ENCODE measurements at places on chromosomes 6 and 20.

DNA sequence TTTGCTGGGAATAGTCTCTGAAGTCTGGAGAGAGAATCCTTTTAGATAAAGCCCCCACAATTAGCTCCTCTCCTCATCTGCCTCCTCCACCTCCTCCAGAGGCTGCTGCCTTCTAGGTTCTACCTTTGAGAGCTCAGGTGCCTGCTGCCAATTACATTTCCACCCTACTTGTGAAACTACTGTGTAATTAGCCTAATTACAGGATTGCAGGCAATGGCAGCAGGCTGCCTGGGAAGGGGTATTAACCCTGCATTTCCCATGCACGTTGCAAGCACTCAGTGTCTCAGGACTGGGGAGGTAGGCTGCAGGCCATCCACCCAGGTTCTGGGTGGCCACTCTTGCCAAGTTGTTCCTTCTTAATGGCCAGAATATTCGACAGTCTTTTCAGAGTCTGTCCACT is 215.6 kb upstream of the ZNF217 start:
- no peak for DNase-seq

- no peak for DNase-seq
Observed at GRCh38 chr6:30612687-30613248, 4.3 kb downstream of the PPP1R10 start.

GRCh38 chr6:121653624-121654008 is 218.2 kb downstream of the GJA1 start:
- DNase-seq: no peak

DNA sequence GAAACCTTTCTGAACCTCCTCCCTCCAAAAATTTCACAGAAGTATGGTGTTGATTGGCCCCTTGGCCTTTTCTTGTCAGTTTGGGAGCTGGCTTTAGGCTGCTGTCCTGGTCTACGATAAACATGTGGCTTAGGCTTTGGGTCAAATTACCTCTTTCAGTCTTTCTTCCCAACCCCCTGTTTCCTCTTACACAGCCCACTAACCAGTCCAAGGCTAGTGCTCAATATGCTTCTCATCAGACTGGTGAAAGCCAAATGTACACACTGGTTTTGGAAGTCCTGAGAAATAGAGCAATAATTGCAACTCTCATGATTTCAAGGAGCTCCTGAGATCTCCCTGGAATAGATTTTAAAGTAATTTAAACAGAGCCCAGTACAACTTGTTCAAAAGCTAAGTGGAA is 933.7 kb upstream of the GJE1 start:
- DNase-seq: no peak

GRCh38 chr6:17688481-17688880 is 18.2 kb downstream of the NUP153 start:
- DNase-seq: no peak

- DNase-seq: no peak
Observed at GRCh38 chr6:41571021-41571780, 25.0 kb downstream of the FOXP4 start.

GRCh38 chr6:1027795-1028569 is 283.9 kb upstream of the FOXQ1 start:
- no peak for DNase-seq

- no peak for DNase-seq
Observed at GRCh38 chr6:158557927-158558326, 2.0 kb upstream of the TMEM181 start.

- peak; percentile 8 for DNase-seq
Observed at GRCh38 chr6:137094411-137095008, 49.7 kb upstream of the IL20RA start.

DNA sequence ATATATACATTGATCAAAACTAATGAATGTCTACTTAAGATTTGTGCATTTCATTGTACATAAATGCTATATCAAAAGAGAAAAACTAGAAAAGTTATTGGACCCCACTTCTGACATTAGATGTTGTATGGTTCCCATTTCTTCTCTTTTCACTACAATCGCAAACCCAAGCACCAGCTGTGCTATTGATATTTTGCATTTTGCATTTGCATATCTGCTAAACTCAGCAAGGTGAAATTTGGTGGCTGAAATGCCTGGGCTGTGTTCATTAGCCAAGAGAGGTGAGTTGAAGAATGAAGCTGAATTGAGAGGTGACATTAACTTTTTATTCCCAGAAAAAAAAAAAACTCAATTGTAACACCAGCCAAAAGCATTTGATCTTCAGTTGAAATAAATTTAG is 232.1 kb upstream of the TENT5A start:
- no peak for DNase-seq

- DNase-seq: no peak
Observed at GRCh38 chr6:112150363-112150762, 63.0 kb downstream of the FAM229B start.

- DNase-seq: no peak
Observed at GRCh38 chr20:53201588-53201987, 229.4 kb downstream of the TSHZ2 start.

- DNase-seq: no peak
Observed at GRCh38 chr6:15090745-15091384, 155.0 kb upstream of the JARID2 start.

GRCh38 chr6:4287811-4288244 is 152.5 kb upstream of the ECI2 start:
- DNase-seq: no peak

DNA sequence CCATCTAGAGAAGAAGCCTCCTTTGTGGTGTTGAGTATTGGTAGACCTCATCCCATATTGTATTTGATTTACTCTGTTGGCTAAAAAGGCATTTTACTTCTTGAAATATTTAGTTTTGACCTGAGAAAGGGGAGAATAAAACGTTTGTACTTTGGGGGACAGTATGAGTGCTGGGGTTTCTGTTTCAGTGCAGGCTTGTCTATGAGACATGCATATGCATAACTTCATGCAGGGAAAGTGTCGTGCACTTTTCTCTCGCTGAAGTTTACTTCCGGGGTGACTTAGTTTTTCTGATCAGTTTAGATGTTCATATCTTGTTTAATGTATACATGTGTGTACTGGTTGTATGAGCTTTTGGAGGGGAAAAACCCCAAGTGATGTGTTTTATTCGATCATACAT is 59.5 kb downstream of the UTRN start:
- DNase-seq: no peak

GRCh38 chr20:53755733-53756531 is 162.3 kb upstream of the ZNF217 start:
- DNase-seq: no peak

DNA sequence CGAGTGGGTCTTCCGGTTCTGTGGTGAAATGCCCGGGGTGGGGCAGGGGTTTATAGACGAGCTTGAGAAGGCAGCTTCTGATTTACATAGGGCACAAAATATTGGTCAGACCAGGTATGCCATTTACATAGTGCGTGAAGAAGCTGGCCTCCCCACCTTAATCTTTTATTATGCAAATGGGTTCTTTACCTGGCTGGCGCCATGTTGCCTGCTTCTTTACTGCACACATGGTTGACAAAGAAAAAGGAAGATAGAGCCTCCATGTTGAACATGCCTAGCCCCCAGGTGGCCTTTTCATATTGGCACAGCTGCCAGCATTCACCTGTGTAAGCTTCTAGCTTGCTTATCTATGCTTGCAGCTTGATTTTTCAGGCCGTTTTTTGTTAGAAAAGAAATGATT is 276.2 kb downstream of the PHACTR1 start:
- DNase-seq: no peak

GRCh38 chr20:7883309-7883708 is 56.9 kb downstream of the HAO1 start:
- DNase-seq: no peak

DNA sequence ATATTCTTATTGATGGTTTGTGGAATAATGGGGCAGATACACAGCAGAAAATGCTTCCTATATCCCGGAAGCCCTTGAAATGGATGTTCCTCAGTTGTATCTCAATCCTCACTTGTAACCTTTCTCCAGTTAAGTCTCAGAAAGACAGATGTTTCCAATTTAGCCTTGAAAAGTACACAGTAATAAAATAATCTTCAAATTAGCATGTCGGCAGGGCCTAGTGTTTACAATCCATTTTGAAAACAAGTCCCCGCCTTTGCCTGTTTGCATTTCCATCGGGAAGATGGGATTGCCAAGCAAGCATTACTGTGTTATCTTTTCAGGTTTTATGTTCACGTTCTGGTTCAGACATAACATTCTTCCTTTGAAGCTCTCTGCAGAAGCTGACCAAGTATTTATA is 41.5 kb downstream of the SNRNP48 start:
- no peak for DNase-seq

DNA sequence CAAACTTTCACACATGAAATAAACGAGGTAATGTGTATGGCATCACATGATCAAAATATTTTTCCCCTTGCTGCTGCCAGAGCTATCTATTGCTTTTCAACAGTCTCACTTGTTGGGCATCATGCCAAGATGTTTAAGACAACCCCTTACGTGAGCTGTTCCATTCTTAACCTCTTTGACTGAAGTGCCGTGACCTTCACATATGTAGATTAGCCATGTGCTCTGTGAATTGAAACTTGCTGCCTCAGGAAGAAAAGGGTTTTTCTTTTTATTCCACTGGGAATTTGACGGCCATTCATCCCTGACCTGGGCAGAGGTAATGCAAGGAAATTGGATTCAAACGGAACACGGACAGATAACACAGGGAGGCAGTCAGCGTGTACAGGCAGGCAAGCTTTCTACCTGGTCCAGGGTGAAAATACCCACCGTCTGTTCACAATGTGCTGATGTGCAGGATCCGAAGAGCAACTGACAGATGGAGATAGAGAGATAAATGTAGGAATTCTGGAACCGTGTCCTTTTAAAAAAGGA is 14.2 kb downstream of the ARID1B start:
- peak; percentile 85 for DNase-seq

DNA sequence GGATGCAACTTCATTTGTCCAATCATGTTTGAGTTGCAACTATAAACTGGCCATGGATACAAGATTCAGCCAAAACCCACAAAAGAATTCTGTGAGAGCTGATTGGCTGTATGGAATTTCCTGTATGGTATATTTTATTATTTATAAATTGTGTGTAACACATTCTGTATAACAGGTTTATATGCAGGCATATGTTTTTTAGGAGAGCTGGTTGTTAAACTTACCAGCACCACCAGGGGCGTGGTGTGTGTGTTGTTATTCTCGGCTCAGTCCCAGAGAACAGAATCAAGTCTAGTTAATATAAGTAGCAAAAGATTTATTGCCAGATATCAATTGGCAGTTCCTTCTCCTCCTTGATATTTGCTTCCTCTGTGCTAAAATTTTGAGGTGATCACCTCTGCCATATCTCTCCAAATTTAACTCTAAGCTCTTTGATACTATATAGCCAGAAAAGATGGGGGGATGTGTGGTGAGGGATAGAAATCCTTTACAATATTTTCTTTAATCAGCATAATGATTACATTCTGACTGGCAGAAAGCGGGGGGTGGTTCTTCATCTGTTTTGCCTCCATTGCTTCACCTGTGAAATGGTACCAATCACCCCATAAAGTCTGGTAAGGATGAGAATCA is 22.9 kb downstream of the CNBD2 start:
- DNase-seq: no peak

DNA sequence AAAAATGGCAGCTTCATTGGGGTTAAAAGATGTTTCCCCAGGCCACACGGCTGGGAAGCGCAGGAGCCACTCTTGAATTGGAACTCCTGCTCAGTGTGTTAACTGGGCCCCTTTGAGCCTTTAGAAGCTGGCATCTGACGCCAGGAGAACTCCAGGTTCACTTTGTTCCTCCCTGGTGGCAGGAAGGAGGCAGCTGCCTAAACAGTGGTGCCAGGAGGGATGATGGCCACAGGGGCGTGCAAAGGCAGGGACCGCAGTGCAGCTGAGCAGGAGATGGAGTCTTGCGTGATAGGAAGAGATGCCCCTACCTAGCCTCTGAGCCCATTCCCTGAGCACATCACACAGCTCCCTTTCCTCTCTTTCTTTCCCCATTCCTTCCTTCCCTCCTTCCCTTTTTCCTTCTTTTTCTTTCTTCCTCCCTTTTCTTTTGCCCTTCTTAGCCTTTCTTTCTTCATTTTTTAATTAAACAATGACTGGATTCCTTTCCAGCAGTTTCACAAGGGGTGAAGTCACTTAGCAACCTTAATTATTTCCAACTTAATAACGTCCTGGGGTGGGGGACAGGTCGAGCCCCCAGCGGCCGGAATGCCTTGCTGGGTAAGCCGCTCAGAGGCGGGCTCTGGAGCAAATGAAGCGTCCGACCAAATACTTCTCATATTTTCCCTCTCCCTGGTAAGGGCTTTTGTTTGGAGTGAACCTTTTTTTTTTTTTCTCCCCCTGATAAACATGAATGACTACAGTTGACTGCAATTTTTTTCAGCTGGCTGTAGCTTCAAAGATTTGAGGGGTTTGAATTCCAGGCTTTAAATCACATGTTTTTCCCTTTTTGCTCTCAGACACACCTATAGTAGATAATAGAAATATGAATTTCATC is 20.8 kb upstream of the BMP7 start:
- no peak for DNase-seq

GRCh38 chr6:1792989-1793388 is 183.3 kb downstream of the FOXC1 start:
- peak; percentile 9 for DNase-seq

DNA sequence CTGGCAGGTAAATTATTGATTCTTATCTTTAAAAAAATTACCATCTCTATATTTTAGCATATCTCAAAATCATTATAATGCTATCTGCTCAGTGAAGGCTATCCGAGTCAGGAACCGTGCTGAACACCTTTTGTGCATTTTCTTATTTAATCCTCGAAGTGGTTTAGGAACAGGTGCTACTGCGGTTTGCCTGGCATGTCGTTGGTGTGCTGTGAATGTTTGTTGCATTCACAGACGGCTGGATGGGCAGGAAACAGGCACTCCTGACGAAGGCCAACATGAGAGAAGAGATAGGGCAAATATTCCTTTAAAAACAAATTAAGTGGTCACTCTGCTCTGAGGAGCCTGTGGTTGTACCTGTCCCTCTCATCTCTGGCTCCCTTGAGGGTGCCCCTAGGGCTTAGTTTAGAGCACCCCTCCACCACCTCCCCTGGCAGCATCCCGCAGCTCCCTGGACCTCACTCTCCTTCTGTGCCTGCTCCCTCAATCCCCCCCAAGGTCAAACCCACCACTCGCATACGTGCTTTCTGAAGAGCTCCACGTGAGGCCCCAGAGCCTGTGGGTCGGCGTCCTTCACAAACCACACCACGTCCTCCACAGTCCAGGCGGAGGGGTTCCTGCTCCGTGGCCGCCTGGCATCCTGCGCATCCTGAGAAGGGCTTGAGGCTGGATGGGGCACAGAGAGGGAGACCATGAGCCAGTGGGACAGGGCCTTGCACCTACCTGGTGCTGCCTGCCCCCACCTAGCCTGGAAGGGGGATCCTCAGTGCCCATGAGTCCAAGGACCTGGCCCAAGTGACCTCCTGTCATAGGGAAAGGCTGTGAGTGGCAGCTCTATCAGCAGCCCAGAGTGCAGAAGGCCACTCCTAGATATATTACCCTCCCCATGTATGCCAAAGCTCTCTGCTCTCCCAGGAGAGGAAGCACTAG is 116.5 kb downstream of the SCML4 start:
- DNase-seq: no peak

GRCh38 chr20:56702931-56703840 is 74.1 kb downstream of the TFAP2C start:
- no peak for DNase-seq
